ENCODE measurements at places on chromosomes 6 and 20.

DNA sequence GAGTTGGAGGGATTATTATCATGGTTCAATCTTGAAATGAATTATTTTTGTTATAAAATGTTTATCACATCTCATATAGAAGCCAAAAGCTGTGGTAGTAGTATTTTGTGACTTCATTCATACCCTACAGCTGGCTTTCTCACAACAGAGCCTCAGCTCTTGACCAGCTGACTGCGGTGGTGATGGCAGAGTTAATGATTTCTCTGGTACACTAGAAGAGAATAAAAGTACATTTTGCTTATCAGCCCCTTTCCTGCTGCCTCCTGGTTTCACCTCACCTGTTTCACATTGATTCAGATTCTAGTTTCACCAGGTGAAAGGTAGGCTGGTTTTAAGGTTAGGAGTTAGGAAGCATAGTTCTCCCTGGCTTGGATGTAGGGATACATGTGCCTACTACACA lies 55.7 kb downstream of the AFG1L start:
- DNase-seq, result no peak

DNA sequence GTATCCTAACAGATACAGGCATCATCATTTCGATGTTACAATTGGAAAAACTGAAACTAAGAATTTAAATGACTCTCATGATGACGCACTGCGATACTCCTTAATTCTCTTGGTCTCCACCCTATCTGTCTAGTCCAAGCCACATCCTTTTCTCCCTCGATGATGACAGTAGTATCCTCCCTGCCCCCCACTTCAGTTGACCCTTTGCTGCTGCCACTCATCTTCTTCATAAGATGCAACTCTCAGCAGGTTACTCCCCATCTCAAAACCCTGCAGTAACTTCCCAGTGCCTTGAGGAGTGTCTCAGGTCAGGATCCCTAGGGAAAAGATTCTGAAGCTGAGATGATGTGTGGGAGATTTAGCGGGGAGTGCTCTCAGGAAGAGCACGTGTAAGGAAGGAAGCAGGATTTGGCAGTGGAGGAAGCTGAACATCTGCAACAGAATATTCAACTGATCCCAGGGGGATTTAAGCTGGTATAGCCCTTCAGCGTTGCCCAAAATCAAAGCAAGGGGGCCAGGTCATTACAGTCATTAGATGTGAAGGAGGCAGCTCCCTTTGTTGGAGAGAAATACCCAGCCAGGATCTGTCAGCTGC lies 16.1 kb downstream of the JPH2 start:
- DNase-seq, result no peak

DNA sequence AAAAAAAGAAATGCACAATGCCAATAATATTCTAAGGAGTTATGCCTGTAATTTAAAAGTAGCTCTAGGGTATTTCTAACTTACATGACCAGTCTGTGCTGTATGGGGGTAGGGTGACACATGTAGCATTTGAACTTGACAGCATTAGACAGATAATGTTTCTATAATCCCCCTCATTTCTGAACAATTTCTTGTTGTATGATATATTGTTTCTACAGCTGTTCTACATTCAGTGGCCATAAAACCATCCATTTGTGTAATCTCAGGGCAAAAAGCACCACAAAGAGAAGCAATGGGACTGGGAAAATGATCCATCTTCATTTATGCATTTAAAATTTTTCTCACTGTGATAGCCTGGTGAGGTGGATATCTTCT lies 767.8 kb downstream of the TFAP2A start:
- no peak for DNase-seq

- no peak for DNase-seq
Observed at GRCh38 chr6:14665827-14666724, 548.5 kb downstream of the CD83 start.

GRCh38 chr20:61974357-61974665 lies 91.4 kb downstream of the TAF4 start:
- DNase-seq, result no peak

DNA sequence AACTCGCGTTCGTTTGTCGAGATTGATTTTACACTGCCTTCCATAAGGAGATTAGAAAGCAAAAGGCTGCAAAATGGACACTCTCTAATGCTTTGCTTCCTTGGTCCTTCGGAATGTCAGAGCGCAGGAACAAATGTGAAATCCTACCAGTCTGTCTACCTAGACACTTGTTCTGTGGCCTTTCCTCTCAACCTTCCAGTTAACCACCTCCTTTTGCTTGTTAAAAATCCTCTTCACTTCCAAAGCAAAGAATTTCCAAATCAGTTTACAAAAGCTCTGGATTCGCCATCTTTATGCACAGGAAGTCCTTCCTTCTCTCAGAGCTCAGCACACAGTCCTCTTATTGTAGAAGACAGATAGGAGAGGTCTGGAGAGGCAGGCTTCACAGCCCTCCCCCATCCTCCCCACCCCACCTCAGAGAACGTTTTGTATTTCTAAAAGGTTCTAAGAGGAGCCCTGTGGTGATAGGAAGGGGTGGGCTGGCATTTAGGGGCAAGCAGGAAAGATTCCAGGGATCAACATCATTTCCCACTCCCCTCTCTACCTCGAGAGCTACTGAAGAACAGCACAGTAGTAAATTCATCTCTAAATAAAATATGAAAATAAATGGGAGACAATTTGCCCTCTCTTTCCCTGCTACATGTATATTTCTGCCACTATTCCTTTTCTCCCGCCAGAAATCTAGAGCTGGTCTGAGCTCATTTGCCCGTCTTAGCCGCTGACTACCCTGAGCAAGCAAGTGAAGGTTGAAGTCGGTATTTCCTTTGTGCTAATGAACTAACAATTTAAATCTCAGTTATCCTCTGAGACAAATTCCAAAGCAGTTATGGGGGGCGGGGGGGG lies 18.9 kb downstream of the TFAP2A start:
- DNase-seq, result no peak

- no peak for DNase-seq
Observed at GRCh38 chr6:156046841-156047449, 591.3 kb upstream of the NOX3 start.

DNA sequence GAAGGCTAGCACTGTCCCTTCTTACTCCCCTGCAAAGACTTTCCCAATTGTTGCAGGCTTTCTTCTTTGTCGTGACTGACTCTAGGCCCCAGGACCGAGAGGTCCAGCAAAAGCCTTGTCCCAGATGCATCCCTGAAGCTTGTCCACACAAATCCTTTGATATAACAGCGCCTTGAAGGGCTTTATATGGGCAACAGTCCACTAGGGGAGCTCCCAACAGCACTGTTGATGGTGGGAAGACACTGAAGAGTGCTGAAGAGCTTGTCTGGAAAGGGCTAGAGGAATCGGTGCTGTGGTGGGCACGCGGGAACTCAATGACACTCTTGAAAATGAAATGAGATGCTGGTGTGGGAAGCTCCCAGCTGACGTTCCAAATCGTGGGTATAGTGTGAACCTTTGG lies 316.1 kb upstream of the CDH4 start:
- no peak for DNase-seq

GRCh38 chr20:37308086-37309050 lies 18.9 kb downstream of the MANBAL start:
- DNase-seq, result no peak

DNA sequence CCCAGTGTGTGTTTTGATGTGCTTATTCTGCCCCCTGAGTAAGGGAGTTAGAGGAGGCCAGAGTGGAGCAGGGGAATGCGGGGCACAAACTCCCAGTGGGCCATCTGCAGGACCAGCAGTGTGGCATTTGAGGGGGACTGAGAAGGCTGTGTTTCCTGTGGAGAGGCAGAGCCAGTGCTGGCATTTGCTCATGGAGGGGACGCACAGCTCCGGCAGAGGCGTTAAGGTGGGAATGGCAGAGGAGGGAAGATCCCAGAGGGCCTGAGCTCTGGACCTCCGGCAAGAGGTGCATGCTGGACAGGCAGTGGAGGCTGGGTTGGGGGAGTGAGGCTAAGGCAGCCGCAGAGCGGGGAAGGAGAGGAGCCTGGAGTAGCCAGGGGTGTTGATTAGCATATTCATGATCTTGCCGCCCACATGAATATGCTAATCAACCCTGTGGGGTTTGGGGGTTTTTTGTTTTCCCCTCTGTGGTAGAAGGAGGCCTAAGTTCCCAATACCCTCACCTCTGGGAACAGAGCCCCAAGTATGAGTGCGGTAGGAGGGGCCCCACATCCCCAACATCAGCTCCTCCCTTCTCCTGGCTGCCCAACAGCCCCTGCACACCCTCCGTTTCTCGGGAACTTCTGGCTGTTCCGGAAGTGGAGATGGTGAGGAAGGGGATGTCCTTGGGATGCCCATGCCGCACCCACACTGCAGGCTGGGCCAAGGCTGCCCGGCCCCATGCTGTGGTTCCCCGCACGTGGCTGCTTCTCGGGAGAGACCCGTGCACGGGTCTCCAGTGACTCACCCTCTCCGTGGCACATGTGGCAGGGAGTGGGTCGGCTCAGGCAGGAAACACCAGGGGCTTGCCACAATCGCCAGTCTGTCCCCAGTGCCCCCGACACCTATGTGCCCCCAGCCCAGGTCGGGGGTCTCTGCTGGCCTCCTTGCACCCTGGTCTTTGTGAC lies 33.8 kb downstream of the DLGAP4 start:
- DNase-seq, result no peak

- DNase-seq, result no peak
Observed at GRCh38 chr6:87504441-87504840, 31.7 kb downstream of the SLC35A1 start.

- no peak for DNase-seq
Observed at GRCh38 chr6:168121303-168121665, 42.3 kb upstream of the FRMD1 start.

- DNase-seq, result no peak
Observed at GRCh38 chr6:90759664-90760063, 172.8 kb upstream of the MAP3K7 start.

GRCh38 chr6:121590438-121590837 lies 155.0 kb downstream of the GJA1 start:
- no peak for DNase-seq

All from stimulated activated CD8-positive, alpha-beta memory T cell treated with anti-CD3 and anti-CD28 coated beads, Interleukin-4, amount 100 ng/mL, for 1 hour (primary cell).